Bronchus fibroblast of lung (primary cell): ENCODE measurements at places on chromosomes 6 and 20. TPM values are rescaled to one million over a fixed set of nuclear protein-coding genes. Genes with fewer than 3 reads are reported as not detected.

The FAM184A gene
- 0.17 and 0.45 TPM in 2 replicates for total RNA-seq

The TFAP2D gene
- total RNA-seq = not detected in 2 replicates

The TNFRSF6B gene
- total RNA-seq = 227 and 246 TPM in 2 replicates

The KIF16B gene
- total RNA-seq = 4.0 and 4.3 TPM in 2 replicates

The MCCD1 gene
- total RNA-seq = not detected in 2 replicates

The NT5E gene
- total RNA-seq = 157 and 162 TPM in 2 replicates

The PSORS1C2 gene
- not detected in 2 replicates for total RNA-seq

The ELOVL2 gene
- under 0.01 and 0.17 TPM in 2 replicates for total RNA-seq

The OVOL2 gene
- not detected in 2 replicates for total RNA-seq

The PRDM13 gene
- under 0.01 TPM in 1 of 2 replicates, not detected in the other for total RNA-seq

The TRIM15 gene
- not detected in 2 replicates for total RNA-seq

The TFAP2B gene
- not detected in 2 replicates for total RNA-seq

The NHLRC1 gene
- total RNA-seq = 2.1 and 2.2 TPM in 2 replicates

The ETV7 gene
- 0.30 TPM in 1 of 2 replicates, not detected in the other for total RNA-seq

The NOTCH4 gene
- total RNA-seq = 2.0 and 2.5 TPM in 2 replicates

The EDN1 gene
- total RNA-seq = 0.15 and 0.17 TPM in 2 replicates

The SCUBE3 gene
- 0.17 and 0.30 TPM in 2 replicates for total RNA-seq

The RIMS1 gene
- total RNA-seq = under 0.01 and 0.45 TPM in 2 replicates

The TGM3 gene
- total RNA-seq = not detected in 2 replicates

The GINS1 gene
- total RNA-seq = 18.4 and 19.5 TPM in 2 replicates

The DDAH2 gene
- 56.0 and 63.8 TPM in 2 replicates for total RNA-seq

The OXT gene
- total RNA-seq = not detected in 2 replicates

The HSPA1A gene
- 56.3 and 60.4 TPM in 2 replicates for total RNA-seq
